IPS DF 6.9 (cell line): ENCODE measurements at places on chromosomes 4 and X.

DNA sequence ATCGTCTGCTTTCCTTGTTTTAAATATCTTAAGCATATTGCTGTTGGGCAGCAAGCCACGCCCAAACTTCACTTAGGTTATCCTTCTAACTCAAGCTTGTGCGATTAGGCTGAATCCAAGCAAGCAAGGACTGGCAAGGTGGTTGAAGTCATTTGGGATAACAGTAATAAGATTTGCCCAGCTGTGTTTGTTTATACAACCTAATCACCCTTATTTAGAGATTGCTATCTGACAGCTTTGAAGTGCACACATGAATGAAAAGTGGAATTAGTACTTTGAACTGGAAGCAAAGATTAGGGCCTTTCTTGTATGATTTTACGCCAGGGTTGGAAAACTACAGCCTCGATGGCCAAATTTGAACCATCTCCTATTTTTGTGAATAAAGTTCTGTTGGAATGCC, 182.1 kb downstream of the ASB9 start:
- H3K4me1 ChIP-seq, result no peaks in the 10 kb centered on the region
- no peak overlapping the region for H3K27ac ChIP-seq
- H3K27me3 ChIP-seq, result no peaks in the 10 kb centered on the region
- no peak for DNase-seq

- no peaks in the 10 kb centered on the region for H3K27me3 ChIP-seq
- H3K27ac ChIP-seq, result no peak overlapping the region
- DNase-seq, result no peak
- no peak overlapping the region for H3K4me3 ChIP-seq
- no peaks in the 10 kb centered on the region; the same call in 1 of the 2 replicates for H3K4me1 ChIP-seq
Measured at GRCh38 chr4:124931050-124931449, 218.5 kb upstream of the ANKRD50 start.

- H3K27me3 ChIP-seq, result no peaks in the 10 kb centered on the region
- H3K4me1 ChIP-seq, result peaks cover 26% of the 10 kb centered on the region
- H3K27ac ChIP-seq, result no peak overlapping the region
- DNase-seq, result no peak
- H3K36me3 ChIP-seq, result no peaks in the 10 kb centered on the region
Measured at GRCh38 chr4:3387943-3388361, 53.8 kb upstream of the HGFAC start.

DNA sequence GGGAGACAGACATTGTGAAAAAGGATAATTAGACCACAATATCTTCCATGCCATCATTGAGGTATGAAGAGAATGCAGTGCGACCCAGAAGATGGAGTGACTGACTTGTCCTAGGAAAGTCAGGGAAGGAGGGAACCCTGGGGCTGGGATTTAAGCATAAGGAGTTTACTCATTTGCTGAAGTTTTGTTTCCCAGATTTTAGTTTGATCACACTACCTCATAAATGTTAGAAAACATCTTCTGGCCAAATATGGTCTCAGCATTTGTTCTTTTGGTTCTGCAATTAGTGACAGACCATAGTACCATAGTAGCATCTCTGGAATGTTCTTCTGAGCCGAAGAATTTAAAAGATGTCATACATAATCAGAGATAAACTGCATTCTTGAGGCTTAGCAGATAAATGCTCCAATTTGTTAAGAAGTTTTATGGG, 96.5 kb upstream of the PGRMC2 start:
- DNase-seq, result no peak
- H3K4me3 ChIP-seq, result no peak overlapping the region
- no peaks in the 10 kb centered on the region for H3K27me3 ChIP-seq

GRCh38 chr4:15510961-15511360, 41.3 kb downstream of the CC2D2A start:
- no peaks in the 10 kb centered on the region for H3K36me3 ChIP-seq
- no peak for DNase-seq
- no peaks in the 10 kb centered on the region for H3K27me3 ChIP-seq
- H3K4me1 ChIP-seq, result no peaks in the 10 kb centered on the region
